ENCODE measurements at places on chromosomes 2 and 18.

GRCh38 chr2:72604468-72604867 is 221.4 kb downstream of the EXOC6B start:
- DNase-seq, result no peak

DNA sequence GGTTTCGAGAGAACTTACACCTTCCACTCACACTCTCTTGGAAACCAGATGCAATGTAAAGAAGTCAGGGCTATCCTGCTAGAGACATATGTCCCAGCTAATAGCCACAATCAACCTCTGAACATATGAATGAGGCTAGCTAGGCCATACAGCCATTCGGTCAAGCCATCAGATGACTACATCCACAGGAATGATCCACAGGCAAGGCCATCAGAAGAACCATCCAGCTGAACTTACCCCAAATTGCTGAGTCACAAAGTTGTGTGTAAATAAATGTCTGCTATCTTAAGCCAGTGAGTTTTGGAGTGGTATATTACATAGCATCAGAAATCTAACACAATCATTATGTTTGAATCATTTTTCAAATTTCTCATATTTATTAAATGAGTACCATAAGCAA is 5.2 kb upstream of the SPAST start:
- no peak for DNase-seq

DNA sequence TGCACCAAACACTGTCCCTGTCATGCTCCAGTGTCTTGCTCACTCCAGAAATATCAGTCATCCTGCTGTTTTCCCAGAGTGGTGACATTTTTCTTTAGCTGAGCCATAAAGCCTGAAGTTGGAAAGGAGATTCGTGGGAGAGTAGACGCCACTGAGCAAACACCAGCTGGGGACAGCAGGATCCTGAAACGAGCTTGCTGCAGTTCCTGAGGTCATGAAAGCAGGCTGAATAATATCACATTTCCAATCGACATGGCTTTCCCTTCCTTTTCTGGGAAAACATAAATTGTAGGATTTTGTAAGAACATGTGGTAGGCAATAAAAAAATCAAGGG is 276.4 kb downstream of the CDCA7 start:
- no peak for DNase-seq

DNA sequence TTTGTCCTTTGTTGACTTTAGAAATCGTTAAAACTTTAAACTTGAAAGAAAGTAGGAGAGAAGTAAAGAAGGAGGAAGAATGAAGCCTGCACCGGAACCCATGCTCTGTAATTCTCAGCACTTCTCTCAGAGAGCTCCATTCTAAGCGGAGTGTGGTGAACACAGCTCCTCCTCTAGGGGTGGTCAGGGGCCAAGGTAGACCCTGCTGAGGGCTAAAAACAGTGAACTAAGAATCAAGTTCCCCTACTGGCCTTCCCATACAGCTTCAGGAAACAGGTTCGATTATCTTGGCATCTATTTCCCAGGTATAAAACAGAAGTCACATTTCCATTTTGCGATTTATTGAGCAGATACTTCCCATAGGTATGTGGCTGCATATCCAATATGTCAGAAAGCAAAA is 92.7 kb upstream of the ASAP2 start:
- DNase-seq, result no peak

DNA sequence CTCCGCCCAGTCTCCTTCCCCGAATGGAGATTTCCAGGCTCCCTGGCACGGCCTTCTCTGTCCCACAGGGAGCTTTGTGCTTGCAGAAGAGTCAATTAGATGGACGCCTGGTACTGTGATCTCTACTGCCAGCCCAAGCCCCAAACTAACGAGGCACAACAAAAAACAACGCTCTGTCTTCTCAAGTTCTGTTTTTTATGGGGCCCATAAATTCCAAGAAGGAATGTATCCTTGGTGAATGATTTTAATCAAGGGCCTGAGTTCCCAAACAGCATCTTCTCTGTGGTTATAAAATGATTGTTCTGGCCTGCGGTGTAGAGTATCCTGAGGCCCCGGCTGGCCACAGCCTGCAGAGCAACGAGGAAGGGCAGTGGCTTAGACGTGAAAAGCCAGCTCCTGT is 219.5 kb downstream of the CLIP4 start:
- no peak for DNase-seq

DNA sequence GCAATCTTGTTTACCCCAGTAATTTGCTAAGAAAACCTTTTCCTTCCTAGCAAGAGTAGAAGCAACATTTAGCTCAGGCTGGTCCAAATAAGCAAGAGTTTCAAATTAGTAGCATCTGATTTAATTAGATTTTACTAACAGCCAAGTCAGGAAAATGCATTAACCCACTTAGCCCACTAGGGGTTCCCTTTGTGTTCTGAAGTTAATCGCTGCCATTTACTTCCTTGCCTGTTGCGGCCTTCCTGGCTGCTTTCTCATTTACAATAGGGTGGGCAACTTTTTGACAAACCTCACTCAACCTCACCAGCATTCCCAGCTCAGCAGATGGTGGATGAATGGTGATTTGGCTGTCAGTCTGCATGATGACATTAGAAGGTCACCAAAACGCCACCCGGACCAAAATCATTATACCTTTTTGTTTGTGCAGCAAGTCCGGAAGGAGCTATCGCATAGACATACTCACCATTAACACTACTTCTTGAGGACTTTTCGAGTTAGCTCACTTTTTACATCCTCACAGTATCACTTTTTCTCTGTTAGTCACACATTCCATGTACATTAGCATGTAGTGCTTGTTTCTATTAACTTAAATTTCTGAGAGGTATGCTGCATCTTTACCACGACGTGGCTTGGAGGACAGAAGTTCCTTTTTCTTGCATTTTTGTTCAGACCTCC is 101.5 kb upstream of the SETBP1 start:
- no peak for DNase-seq

GRCh38 chr2:86648681-86649080 is 25.0 kb upstream of the RNF103 start:
- DNase-seq, result no peak

DNA sequence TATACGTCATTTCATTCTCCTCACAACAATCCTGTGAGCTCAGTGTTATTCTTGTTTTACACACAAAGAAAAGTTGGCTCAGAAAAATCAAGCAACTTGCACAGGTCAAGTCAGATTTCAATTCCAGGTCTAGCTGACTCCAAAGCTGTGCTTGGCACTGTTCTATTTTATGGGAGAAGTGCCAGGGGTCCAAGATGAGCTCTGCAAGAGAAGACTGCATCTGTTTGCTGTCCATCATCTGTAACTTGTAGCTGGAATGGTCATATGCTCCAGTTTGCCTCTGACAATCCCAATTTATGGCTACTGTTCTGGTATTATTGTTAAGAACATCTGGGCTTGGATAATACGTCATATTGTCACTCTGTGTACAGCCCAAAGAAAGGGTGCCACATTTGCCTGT is 28.9 kb downstream of the KCNF1 start:
- DNase-seq, result no peak

GRCh38 chr18:3305933-3306332 is 44.0 kb downstream of the MYL12B start:
- no peak for DNase-seq

GRCh38 chr18:68098655-68099054 is 582.1 kb upstream of the DSEL start:
- no peak for DNase-seq

DNA sequence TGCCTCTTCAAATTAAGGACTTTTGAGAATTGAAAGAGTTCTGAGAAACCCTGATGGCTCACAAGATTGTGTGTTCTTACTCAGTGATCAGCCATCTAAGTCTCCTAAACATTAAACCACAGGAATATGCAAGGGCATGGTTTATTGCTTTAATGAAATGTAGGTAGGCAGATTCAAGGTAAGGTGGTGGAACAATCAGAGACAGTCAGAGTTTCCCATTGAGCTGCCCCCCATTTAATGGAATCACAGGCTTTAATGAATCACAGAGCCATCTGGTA is 107.8 kb upstream of the LRATD1 start:
- no peak for DNase-seq

DNA sequence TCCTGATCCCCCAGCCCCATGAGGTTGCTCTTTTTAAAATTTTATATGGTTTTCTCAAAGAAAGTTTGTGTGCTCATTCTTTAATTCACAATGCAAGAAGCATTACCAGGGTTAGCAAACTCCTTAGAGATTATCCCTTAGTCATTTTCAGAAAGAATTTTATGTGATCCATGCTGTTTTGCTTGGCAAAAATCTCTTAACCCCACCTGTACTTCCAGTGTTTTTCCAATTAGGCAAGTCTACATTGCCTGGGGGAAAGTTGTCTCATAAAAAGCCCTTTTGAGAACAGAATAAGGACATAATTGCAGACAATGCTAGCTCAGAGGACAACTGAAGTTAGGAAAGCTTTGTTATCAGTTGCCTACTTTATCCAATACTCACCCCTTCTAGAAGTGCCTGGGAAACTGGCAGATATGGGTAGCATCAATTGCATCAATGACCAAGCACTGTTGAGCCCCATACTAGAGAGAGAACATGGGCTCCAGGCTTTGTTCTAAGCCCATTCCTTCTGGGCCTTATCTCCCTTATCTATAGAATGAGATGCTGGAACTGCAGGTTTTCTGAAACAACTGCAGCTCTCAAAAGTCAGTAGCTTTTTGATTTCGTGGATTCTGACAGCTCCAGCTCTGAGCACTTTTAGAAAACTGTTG is 265.9 kb upstream of the SPHKAP start:
- no peak for DNase-seq

DNA sequence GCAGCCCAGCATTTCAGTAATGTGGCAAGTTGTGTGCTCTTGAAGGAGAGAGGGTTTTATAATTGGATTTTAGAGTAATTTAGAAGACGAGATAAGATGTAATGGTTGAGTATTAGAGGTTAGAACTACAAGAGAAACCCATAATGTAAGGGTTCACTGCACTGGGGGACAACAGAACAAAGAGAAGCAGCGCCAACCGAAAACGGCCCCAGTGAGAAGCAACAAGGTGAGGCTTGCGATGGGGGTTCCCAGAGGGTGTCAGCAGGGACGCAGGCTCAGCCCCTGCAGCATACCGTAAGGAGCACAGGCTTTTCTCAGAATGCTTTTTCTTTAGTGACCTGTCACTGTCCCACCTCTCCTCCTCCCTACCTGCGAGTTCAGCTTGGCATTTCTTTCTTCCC is 183.9 kb upstream of the ETAA1 start:
- DNase-seq, result no peak

GRCh38 chr18:32378705-32379104 is 92.0 kb downstream of the GAREM1 start:
- no peak for DNase-seq

GRCh38 chr2:105797298-105797819 is 52.6 kb downstream of the NCK2 start:
- DNase-seq, result peak; percentile 69

Data from activated CD8-positive, alpha-beta memory T cell treated with anti-CD3 and anti-CD28 coated beads, Interleukin-2, amount 50 U/mL, for 48 hours (primary cell).